ENCODE measurements at places on chromosomes 2 and 18. TPM values are rescaled to one million over a fixed set of nuclear protein-coding genes. Genes with fewer than 3 reads are reported as not detected.

DNA sequence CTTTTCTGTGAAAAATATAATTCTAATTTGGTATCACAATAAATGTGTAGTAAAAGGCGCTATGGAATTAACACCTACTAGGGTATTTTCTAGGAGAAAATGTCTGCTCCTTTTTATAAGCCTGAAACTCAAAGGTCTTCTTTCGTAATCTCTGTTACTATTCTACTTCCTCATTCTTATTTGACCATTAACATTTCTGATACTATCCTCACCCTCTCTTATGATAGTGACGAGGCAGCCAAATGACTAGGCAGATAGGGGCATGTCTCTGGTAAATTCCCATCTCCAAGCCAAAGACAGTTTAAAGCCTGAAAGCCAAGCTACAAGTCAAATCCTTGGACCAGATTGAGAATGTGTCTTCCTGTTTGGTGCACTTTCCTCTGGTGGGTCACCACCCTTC lies 251.7 kb downstream of the LRRTM4 start:
- DNase-seq = no peak
- no peak overlapping the region for H3K27ac ChIP-seq
- no peaks in the 10 kb centered on the region for H3K36me3 ChIP-seq
- H3K4me1 ChIP-seq = no peaks in the 10 kb centered on the region
- no peaks in the 10 kb centered on the region for H3K27me3 ChIP-seq
- no peak overlapping the region for H3K4me3 ChIP-seq

The CHST9 gene
- polyA plus RNA-seq = not detected

DNA sequence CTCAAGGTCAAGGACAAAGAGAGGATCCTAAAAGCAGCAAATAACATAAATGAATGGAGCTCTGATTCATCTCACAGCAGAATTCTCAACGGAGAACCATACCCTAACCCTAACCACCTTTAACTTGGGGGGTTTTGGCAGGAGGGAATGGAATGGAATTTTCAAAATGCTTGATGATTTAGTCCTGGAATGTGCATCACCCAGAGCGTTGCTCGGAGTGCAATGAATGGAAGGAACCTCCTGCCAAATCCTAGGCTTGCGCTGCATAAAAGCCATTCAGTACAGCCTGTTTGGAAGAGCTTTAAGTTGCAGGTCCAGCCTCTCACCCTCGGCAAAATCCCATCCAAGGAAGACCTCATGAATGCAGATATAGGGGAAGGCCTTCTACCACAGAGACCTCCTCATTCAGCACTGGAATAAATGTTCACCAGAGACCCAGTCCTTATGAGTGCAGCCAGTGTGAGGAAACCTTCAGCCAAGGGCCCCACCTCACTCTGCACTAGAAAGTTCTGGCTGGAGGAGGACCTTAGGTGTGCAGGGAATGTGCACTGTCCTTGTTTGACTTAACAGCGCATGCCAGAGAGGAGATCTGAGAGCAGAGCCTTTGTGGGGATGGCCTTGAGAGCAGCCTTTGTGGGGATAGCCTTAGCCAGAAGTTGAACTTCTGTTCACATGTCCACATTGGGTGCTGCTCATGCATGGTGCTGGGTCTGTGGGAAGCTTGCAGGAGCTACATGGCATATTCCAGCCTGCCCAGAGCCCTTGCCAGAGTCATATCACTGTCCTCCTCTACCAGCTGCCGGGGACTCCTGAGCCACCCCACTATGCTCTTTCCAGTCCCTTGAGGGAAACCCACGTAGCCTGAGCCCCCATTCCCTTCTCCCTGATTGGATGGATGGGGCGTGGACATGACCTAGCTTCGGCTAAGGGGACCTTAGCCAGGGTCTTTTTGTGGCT lies 30.5 kb downstream of the ASB1 start:
- no peaks in the 10 kb centered on the region for H3K4me1 ChIP-seq
- DNase-seq = no peak
- no peak overlapping the region for H3K4me3 ChIP-seq
- peaks cover 8% of the 10 kb centered on the region for H3K36me3 ChIP-seq

The SH3RF3 gene
- 1.6 TPM for polyA plus RNA-seq

The CCL20 gene
- 15.9 TPM for polyA plus RNA-seq

The NT5C1B gene
- polyA plus RNA-seq = not detected

The ZNF892 gene
- polyA plus RNA-seq = 1.2 TPM

GRCh38 chr2:101830146-101830545 lies 132.6 kb downstream of the MAP4K4 start:
- DNase-seq = no peak
- H3K27me3 ChIP-seq = no peaks in the 10 kb centered on the region
- no peak overlapping the region for H3K27ac ChIP-seq
- H3K4me3 ChIP-seq = no peak overlapping the region
- peaks cover 2% of the 10 kb centered on the region for H3K36me3 ChIP-seq
- H3K4me1 ChIP-seq = no peaks in the 10 kb centered on the region

The PDE6D gene
- 26.8 TPM for polyA plus RNA-seq

GRCh38 chr2:121856360-121856759 lies 100.9 kb downstream of the TSN start:
- no peaks in the 10 kb centered on the region for H3K27me3 ChIP-seq
- H3K36me3 ChIP-seq = no peaks in the 10 kb centered on the region
- H3K4me3 ChIP-seq = no peak overlapping the region
- DNase-seq = no peak
- no peak overlapping the region for H3K27ac ChIP-seq
- H3K4me1 ChIP-seq = no peaks in the 10 kb centered on the region

The SPEG gene
- polyA plus RNA-seq = 6.0 TPM

DNA sequence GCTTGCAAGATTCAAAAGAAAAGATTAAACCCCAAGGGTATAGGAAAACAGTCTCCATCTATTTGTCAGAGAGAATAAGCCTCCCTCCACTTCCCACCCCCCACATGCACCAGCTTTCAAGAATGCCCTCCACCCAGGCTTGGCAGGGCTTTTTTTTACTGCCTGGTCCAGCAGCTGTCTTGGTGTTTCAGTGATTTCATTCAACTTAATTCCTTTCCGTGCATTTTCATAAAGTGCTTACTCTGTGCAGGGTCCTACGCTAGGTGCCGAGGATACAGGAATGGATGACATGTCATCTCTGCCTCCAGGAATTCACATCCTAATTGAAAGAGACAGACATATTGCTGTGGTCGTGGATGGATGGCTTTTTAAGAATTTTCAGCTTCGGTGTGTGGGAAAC lies 117.9 kb downstream of the LRATD1 start:
- DNase-seq = no peak
- H3K4me3 ChIP-seq = no peak overlapping the region
- no peak overlapping the region for H3K27ac ChIP-seq
- H3K4me1 ChIP-seq = no peaks in the 10 kb centered on the region

- H3K27me3 ChIP-seq = no peaks in the 10 kb centered on the region
- DNase-seq = no peak
These were observed 89.8 kb downstream of the EHBP1 start for GRCh38 chr2:62795341-62795740.

DNA sequence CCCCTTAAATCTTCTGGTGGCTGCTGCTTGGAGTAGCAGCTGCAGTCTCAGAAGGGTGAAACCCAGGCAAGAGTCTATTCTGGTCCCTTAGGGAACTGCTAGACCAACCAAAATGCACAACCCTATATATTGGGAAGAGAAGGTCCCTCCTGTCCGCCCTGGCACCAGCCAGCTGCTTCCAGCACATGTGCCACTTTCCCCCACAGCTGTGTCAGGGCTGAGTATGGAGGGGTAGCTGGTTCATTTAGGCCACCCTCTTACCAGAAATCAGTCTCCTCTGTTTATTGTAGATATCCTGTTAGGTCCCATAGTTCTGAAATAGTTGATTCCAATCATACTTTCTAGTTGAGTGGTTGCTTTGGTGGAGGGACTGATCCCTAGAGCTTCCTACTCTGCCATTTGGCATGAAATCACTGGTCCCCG lies 68.9 kb downstream of the BIRC6 start:
- no peak for DNase-seq
- peaks cover 3% of the 10 kb centered on the region for H3K4me1 ChIP-seq
- peaks cover 8% of the 10 kb centered on the region for H3K36me3 ChIP-seq

The SERPINB12 gene
- polyA plus RNA-seq = not detected

DNA sequence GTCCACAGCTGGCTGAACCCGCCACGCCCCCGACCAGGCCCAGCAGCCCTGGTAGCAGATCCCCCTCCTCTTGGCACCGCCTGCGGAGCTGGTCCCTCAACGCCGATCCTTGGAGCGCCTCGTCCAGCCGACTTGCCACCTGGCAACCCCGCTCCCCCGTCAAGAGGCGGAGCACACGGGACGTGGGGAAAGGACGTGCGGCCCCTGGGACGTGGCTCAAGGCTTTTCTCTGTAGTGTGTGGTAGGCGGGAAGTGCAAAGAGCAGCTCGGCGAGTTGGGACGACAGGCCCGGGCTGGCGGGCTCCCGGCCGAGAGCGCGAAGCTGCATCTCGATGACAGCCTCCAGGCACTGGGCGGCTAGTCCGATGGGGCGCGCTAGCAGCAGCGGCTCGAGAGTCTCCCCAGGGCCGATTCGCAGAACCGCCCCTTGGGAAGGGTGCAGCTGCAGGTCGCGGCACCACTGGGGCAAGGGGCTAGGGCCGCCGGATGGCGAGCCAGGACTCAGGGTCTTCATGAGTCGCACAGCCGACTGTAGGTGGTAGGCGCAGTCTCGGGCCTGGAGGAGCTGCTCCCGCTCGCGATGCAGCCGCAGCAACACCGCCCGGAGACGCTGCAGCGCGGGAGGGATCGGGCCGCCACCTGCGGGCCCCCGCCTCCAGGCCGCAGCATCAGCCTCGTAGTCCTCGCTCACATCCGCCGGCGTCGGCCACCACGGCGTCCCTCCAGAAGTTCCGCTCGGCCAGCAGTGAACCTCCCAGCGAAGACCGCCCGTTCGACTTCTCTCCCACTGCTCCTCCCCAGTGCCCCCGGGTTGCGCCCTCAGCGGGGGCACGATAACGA lies 617 bp downstream of the CCDC142 start:
- DNase-seq = peak; percentile 45
- no peaks in the 10 kb centered on the region for H3K27me3 ChIP-seq
- no peaks in the 10 kb centered on the region for H3K36me3 ChIP-seq
- peak overlapping the region; percentile 96 for H3K27ac ChIP-seq
- H3K4me1 ChIP-seq = peaks cover 2% of the 10 kb centered on the region

- no peak for DNase-seq
- peaks cover 3% of the 10 kb centered on the region for H3K4me1 ChIP-seq
- no peak overlapping the region for H3K27ac ChIP-seq
- H3K4me3 ChIP-seq = no peak overlapping the region
- H3K36me3 ChIP-seq = no peaks in the 10 kb centered on the region
- H3K27me3 ChIP-seq = no peaks in the 10 kb centered on the region
These were observed 32.1 kb upstream of the WDR75 start for GRCh38 chr2:189409131-189409530.

The SLC9A2 gene
- polyA plus RNA-seq = 1.4 TPM

DNA sequence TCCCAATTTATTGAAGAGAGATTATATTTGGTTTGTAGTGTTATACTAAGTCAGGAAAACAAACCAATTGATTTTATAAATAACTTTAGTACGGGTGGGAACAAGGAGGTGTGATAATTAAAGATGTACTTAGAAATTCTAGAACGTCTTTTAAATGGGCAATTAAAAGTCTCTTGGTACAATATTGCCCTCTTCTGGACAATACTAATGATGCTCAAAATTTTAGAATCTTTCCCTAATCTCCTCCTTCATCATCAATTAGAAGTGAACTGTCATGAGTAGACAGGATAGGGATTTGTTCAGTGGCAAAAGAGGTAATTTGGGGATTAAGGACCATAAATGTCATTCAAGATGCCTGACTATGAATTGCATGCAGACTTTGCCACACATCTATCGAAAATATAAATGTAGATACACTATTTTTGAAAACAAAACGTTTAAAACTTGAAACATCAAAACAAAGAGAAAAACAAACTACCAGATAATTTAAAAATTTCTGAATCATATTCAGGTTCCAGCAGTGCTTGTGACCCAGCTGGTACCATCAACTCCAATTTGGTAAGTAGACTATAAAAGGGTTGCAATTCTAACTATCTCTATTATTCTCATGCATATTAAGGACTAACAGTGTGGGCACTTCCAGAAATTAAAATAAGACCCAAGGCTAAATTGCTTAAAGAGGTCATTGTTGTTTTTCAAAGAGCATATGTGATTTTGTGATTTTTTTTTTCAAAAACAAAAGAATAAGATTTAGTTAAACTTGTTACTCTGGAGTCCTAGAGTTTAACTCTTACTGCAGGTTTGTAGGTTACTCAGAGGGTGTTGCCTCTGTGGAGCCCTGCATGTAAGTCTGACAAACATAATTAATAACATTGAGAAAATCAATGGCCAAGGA lies 123.5 kb downstream of the LAMA3 start:
- H3K4me3 ChIP-seq = no peak overlapping the region
- H3K27ac ChIP-seq = no peak overlapping the region
- no peaks in the 10 kb centered on the region for H3K36me3 ChIP-seq
- peak; percentile 32 for DNase-seq
- H3K27me3 ChIP-seq = no peaks in the 10 kb centered on the region
- no peaks in the 10 kb centered on the region for H3K4me1 ChIP-seq

DNA sequence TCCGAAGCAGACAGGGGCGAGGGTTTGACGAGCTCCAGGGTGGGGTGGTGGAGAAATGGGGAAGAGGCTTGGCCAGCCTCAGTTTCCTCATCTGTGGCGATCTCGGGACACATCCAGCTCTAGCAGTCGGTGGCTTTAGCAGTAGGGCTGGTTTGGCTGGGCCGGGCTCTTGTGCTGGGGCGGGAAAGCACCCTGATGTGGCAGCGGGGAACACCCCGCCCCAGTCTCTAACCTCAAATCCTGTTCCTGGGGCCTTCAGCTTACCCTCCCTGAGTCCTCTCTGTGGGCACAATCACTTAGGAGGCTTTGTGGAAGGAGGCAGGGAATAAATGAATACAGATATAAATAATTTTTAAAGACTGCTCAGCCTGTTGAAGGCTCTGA lies 26.5 kb upstream of the MCFD2 start:
- peaks cover 18% of the 10 kb centered on the region for H3K36me3 ChIP-seq
- H3K27me3 ChIP-seq = no peaks in the 10 kb centered on the region
- H3K27ac ChIP-seq = peak overlapping the region; percentile 97
- H3K4me3 ChIP-seq = peak overlapping the region; percentile 98
- no peak for DNase-seq

- H3K27me3 ChIP-seq = no peaks in the 10 kb centered on the region
- no peak overlapping the region for H3K4me3 ChIP-seq
- no peaks in the 10 kb centered on the region for H3K4me1 ChIP-seq
- H3K36me3 ChIP-seq = no peaks in the 10 kb centered on the region
These were observed 12.0 kb upstream of the C2orf66 start for GRCh38 chr2:196821195-196821594.

DNA sequence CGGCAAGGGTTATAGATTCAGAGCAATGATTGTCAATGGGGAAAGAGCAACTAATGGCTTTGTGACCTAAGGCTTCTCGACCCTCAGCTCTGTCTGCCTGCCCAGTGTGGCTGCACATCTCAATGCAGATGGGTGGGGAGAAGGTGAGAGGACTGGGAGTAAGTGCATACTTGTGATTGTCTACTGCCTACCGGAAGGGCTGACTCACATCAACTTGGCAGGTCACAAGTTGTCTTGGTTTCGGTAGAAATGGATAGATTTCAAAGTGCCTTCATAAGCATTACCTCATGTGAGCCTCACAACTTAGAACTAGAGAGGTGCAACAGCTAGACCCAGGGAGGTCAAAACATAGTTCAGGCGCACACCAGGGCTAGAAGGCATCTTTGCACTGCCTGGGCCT lies 29.4 kb downstream of the STAT1 start:
- no peak overlapping the region for H3K27ac ChIP-seq
- no peak for DNase-seq
- H3K36me3 ChIP-seq = peaks cover 67% of the 10 kb centered on the region
- no peaks in the 10 kb centered on the region for H3K27me3 ChIP-seq
- no peaks in the 10 kb centered on the region for H3K4me1 ChIP-seq
